ENCODE measurements at places on chromosomes 7 and 10.
A peak's percentile ranks its signal among the peaks of the same experiment; 100 is the strongest.

GRCh38 chr7:37592366-37592765 is 91.2 kb upstream of the GPR141 start:
- no peak for DNase-seq

- DNase-seq = no peak
Measured at GRCh38 chr10:128476845-128477244, 350.6 kb upstream of the MKI67 start.

GRCh38 chr7:87853237-87853864 is 22.8 kb downstream of the SLC25A40 start:
- DNase-seq = no peak

GRCh38 chr10:80172896-80173295 is 32.4 kb downstream of the ANXA11 start:
- no peak for DNase-seq

- no peak for DNase-seq
Measured at GRCh38 chr7:70498232-70498992, 633.5 kb upstream of the GALNT17 start.

GRCh38 chr10:114634609-114634979 is 23.5 kb downstream of the ABLIM1 start:
- peak; percentile 69 for DNase-seq

GRCh38 chr10:87579563-87579962 is 74.9 kb downstream of the MINPP1 start:
- no peak for DNase-seq

Data from HT1080 (cell line).